ENCODE measurements at places on chromosomes 3 and 15.
A peak's percentile ranks its signal among the peaks of the same experiment; 100 is the strongest.

DNA sequence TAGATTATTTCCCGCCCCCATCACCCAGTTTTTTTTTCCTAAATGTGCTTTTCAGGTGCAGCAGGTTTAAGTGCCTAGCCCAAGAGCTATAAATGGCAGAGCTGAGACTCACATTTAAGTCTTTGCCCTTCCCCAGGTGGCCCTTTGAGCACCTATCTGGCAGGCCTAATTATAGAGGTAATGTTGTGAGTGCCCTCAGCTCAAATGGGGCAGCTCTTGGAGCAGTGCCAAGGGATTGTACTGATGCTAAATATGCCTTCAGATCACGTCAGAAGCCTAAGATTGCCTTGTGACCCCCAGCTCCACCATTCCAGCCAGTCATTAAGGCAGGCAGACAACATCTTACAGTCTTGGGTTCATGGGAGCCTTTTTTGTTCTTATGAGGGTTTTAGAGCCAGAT is 159.5 kb downstream of the RPLP1 start:
- no peak for DNase-seq

DNA sequence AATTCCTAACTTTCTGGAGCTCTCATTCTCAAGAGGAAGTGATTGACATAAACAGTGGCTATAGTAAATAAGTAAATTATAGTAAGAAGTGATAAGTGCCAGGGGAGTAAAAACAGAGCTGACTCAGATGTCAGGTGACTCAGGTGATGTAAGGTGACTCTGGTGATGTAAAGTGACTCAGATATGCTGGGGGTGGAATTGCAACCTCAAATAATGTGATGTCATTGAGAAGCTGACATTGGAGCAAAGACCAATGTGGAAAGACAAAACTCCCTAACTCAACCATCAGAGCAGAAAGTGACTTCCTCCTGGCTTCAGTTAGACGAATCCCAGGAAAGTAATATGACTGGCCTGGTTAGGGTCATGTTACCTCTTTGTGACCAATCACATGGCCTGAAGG is 144.2 kb upstream of the SNTN start:
- DNase-seq = no peak

DNA sequence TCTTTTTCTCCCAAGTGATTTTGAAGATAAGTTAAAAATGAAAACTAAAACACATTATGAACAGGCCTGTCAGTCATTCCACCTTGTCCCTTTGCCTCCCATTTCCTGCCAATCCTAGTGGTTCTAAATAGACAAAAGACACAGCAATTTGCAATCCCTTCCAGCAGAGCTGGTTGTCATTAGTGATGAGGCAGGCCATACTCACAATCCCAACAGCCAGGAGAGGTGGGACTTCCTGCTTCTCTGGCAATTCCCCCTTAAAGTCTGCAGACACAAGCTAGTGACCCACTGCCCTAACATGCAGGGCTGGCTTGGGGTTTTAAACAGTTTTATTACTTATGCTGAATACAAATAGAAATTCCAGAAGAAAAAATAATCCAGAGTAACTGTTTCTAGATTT is 38.4 kb upstream of the RBP1 start:
- no peak for DNase-seq

DNA sequence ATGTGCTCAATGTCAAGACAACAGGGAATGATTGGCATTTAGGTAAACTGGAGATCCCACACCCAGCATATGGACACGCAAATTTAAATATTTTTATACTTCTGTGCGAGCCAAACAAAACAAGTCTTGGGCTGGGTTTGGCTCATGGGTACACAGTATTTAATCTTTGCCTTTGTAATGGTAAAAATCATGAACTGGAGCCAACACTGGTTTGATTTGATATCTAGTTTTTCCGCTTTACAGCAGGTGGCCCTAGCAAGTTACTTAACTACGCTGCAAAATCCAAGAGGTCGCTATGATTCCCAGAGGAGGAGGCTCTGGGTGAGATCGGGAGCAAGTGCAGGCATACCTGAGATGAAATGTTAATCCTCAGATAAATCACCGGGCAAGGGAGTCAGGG is 207.9 kb upstream of the SATB1 start:
- no peak for DNase-seq

DNA sequence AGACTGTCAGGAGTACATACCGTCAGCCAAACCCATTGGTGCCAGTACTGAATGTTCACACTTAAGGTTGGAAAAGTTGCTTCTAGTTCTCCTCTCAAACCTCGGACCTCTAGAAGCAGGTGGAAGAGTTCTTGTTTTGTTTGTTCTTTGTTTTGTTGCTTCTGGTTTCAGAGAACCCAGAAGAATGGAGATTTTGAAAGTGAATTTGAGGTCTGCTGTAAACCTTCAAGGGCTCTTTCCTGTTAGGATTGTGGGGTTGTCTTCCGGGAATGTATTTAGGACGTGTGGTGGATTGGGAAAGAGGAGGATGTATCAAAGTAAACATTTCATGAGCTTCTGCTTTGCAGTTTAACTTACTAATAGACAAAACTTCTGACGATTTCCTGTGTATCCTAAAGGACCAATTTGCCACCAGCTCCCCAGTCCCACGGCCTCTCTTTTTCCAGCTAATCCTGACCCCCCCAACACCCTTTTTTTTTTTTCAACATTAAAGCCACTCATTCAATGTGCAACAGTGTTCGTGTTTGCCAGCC is 50.3 kb downstream of the FILIP1L start:
- peak; percentile 87 for DNase-seq

GRCh38 chr3:130850843-130851242 is 43.0 kb upstream of the ATP2C1 start:
- peak; percentile 1 for DNase-seq

- DNase-seq = no peak
These were observed 25.1 kb downstream of the VPS39 start for GRCh38 chr15:42182961-42183360.

DNA sequence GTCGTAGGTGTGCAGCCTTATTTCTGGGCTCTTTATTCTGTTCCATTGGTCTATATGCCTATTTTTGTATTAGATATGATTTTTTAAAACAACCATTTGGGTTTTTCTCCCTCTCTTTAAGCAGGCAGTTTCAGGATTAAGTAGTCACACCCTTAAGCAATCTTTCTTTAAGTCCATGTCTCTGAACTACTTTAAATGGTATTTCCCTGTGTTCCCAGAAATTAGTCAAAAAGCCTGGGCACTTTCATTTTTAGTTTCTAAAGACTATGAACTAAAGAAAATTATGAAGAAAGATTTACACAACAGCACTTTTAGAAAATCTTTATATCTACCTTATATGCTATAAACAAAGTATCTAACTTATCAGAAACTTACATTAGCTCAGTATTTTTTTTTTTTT is 110.3 kb downstream of the FAIM start:
- no peak for DNase-seq

- no peak for DNase-seq
These were observed 244.8 kb upstream of the RGMA start for GRCh38 chr15:93333796-93334195.

GRCh38 chr3:112116748-112117186 is 16.3 kb downstream of the GCSAM start:
- no peak for DNase-seq

DNA sequence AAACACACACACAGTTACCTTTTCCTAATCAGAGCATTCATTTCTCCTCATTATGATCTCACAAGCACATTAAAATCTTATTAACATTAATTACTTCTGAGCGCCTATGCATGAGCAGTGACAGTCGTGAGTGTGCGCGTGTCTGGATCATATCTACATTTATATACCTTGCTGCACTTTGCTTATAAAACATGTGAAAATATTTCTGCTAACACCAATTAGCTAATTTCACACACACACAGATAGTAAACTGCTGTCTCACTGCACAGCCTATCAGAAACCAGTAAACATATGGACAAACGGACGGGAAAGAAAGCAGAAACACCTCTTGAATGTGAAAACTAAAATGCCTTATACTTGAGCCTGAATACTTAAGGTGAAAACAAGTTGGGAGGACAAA is 64.8 kb downstream of the ZBTB20 start:
- DNase-seq = no peak

DNA sequence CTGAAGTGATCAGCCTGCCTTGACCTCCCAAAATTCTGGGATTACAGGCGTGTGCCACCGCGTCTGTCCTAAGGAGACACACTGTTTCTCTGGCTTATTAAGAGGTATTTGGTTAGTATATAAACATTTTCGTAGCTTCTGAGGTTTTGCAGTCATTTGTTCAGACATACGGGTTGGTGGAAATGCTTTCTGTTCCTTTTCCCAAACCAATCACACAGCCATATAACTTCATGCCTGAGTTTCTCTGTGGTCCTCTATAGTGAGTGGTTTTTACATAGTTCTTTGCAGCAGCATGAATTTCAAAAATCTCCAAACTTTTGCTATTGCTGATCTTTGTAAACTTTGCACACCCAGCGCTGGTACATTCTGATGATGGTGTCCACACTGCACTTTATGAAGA is 100.5 kb downstream of the AKAP13 start:
- no peak for DNase-seq

- DNase-seq = no peak
These were observed 140.4 kb downstream of the CHDH start for GRCh38 chr3:53705774-53706173.

DNA sequence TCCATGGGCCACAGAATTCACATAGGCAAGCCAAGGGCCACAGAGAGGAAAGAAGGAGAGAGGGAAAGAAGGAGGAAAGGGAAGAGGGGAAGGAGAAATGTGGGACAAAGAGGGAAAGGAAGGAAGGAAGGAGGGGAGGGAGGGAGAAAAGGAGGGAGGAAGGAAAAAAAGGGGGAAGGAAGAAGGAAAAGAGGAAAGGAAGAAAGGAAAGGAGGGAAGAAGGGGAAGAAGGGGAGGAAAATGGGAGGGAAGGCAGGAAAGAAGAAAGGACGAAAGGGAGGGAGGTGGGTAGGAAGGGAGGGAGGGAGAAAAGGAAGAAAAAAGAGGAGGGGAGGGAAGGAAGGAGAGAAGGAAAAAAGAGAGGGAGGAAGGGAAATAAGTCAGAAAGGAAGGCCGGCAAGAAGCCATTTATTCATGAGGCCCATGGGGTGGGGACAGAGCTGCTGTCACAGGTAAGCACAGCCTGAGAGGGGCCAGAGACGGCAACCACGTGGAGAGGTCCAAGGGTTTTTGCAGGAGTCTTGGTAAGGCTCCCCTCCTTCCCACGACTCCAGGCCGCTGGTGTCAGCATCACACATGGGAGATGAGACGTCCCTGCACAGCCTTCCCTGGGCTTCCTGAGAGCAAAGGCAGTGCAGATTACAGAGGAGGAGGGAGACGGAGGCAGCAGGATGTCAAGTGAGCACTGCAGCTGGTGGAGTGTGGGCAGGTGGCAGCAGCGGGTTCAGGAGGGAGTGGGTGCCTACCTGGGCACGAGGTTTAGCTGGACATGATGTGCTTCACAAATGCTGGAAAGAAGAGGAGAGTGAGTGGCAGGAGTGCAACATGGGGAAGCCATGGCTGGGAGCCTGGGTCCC is 5.5 kb downstream of the MYL3 start:
- DNase-seq = no peak

DNA sequence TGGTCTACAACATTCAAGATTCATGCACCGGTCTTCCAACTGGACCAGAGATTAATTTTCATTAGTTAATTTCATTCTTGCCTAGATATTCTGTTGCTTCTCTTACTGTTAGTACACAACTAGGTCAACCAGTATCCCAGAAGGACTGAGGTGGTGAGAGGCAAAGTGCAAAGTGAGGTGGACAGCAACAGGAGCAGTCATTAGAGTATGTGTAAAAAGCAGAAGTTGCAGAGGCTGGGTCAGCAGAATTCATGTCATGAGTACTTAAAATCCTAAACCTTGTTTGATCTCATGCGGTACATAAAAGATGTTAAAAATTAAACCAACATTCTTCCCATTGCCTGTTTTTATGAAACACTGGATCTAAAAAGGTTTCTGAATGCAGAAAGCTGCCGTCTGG is 46.7 kb downstream of the PARP14 start:
- no peak for DNase-seq

DNA sequence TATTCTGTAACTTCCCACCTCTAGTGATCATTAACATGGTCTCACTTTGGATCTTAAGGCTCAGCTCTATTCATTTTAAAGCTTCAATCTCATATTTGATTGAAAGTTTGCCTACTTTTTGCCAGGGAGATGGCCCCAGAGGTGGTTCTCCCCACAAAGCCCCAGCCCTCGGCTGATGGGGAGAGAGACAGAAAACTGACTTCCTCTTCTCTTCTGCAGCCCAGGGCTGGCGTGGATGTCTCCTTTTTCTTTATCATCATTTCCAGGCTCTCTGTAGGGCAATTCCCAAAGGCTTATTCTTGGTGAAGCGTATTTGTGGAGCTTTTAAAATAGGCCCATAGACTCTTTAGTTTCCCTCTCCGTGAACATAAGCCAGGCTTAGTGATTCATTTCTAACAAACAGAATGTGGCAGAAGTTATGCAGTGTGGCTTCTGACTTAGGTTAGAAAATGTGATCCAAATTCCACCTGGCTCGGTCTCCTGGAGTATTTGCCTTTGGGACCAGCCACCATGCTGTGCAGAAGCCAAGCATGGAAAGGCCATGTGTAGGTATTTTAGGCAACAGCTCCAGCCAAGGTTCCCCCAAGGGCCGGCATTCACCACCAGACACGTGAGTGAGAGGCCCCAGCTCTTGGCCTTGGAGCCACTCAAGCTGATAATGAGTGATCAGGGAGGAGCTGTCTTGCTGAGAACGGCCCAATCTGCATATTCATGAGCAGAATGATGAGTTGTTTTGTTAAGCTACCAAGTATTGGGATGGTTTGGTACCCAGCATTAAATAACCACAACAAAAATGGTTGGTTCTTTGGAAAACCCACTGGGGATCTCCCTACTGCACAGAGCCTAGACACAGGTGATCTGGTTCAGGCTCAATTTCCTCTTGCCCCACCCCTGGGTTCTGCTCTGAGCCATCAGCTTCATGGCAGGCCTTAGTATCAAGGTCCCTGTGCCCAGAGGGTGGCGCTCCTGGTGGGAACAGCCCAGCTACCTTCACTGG is 353.2 kb upstream of the PROK2 start:
- DNase-seq = no peak

- DNase-seq = no peak
These were observed 96.2 kb upstream of the KCNMB2 start for GRCh38 chr3:178440043-178440442.

GRCh38 chr3:172046268-172046915 is 7.0 kb downstream of the FNDC3B start:
- no peak for DNase-seq

DNA sequence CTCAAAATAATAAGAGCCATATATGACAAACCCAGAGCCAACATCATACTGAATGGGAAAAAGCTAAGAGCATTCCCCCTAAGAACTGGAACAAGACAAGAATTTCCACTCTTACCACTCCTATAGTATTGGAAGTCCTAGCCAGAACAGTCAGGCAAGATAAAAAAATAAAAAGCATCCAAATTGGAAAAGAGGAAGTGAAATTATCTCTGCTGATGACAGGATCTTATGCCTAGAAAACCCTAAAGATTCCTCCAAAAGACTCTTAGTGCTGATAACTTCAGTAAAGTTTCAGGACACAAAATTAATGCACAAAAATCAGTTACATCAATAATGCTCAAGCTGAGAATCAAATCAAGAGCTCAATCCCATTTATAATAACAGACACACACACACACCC is 45.9 kb upstream of the SLC2A2 start:
- DNase-seq = no peak

GRCh38 chr3:35137612-35138011 is 501.7 kb upstream of the ARPP21 start:
- no peak for DNase-seq

Measured in amniotic epithelial cell (primary cell).